ENCODE measurements at places on chromosomes 1 and 21.

DNA sequence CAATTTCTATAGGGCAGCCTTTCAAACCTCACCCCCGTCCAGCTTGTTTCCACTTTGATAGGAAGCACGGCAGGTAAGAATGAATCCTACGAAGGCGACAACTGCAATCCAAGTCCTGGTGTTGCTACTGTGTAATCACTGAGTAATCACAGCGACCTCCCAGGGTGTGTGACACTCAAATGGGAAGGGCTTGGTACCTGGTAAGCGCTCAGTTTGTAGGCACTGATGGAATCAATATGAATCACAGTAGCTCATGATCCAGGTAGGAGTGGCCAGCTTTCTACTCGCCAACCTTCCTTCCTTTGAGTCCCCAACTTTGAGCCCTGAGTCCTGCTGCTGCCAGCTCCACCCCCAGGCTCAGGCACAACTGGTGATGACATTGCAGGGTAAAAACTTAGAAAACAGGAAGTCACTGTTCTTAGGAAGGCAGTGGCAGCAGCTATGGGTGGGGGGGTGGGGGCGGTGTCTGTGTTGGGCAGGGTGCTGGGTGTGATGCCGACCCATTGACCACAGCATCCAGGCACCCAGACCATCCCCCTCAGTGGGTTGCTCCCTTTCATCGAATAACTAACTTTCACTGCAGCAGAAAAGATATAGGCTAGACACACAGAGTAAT is 70.7 kb downstream of the CD247 start:
- DNase-seq: no peak

DNA sequence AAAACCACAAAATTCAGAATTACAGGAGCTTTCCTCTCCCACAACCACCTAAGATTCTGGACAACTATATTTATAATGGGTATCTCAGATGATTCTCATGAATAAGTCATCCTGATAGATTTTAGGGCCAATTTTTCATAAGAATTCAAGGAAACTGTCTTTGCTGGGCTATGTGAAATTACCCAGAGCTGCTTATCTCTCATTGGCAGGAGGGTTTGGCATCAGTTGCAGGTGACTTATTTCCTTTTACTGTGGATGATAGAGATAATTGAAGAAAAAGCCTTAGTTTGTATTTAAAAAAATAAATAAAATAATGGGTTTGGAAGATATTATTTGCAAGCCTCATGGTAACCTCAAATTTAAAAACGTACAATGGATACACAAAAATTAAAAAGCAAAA is 38.2 kb upstream of the WDR26 start:
- DNase-seq: peak; percentile 52

DNA sequence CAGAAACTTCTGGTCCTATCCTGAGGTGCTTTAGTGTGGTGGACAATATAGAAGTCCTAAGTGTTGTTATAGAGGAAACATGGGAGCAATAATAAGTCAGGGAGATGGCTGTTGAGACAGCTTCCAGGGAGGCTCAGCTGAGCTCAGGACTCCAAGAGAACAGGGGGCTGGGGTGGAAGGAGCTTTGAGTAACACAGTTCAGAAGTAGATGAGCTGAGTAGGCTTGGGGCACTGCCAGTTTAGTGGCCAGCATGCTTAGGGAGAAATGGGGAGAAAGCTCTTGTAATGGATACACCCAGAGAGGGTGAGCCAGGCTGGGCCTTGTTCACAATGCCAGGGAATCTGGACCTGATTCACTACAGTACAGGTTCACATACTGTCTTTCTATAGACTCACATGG is 201.6 kb downstream of the DAB1 start:
- no peak for DNase-seq

DNA sequence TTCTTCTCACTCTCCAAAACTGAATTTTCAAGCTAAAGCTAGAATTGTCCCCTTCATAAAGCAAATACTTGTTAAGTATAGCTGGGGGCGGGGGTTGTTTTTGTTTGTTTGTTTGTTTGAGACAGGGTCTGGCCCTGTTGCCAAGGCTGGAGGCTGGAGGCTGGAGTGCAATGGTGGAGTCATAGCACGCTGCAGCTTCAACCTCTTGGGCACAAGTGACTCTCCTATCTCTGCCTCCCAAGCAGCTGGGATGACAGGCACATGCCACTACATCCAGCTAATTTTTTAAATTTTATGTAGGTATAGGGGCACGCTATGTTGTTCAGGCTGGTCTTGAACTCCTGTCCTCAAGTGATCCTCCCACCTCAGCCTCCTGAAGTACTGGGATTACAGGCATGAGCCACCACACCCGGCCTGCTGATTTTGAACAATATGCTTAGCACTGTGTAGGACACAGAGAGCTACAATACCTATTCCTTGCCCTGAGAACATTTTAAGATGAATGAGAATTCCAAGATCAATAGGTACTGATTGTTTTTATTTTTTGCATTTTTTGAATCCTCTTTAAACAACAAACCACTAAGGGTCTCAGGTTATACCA is 42.2 kb downstream of the PCNX2 start:
- no peak for DNase-seq

- DNase-seq: peak; percentile 42
Measured at GRCh38 chr1:161258439-161259344, at the start of gene PCP4L1. Gene PCP4L1 (plus strand): TSS chr1:161258745. CDS start chr1:161258975, 230 bp downstream.

DNA sequence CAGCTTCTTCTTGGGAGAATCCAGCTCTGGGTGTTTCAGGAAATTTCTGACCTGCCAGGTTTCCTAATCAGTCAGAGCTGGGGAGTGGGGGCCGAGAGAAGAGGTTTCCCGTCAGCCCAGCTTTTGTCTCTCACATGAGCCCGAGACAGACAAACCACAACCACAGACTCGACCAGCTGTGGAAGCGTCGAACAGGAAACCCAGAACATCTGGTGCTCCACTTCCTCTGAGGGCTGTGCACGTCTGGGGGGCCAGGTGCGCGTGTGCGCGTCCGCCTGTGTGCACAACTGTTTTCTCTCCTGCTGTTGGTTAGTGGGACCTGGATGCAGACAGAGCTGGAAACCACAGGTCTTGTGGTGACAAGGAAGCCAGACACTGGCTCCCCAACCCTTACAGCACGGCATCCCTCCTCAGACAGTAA is 113.0 kb upstream of the SLC25A33 start:
- DNase-seq: no peak

DNA sequence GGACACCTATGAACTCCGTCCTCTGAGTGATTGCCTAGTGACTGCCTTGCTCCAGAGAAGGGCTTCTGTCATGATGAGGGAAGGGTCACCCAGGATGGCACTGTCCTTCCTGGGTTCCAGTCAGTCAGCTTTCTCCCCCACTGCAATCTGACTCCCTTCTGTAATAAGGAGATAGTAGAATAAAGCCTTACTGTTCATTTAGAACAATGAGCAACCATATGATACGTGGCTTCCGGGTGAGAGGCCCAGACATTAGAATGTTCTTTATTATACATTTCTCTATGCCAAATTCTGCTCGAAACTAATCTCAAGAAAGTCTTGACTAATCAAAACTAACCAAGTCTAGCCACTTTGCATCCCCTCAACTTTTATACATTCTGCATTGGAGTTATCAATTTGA is 8.5 kb upstream of the MTMR11 start:
- DNase-seq: no peak

GRCh38 chr1:29002792-29003191 is 88.4 kb downstream of the EPB41 start:
- DNase-seq: no peak

GRCh38 chr1:156356875-156357534 is 12.0 kb upstream of the RHBG start:
- DNase-seq: no peak
